HEK293T (cell line): ENCODE measurements at places on chromosomes 11 and 22.
A peak's percentile ranks its signal among the peaks of the same experiment; 100 is the strongest.

GRCh38 chr11:86949995-86950660 lies 5.1 kb downstream of the FZD4 start:
- no peak for DNase-seq

- DNase-seq, result no peak
Observed at GRCh38 chr11:14914536-14914935, 22.5 kb upstream of the CYP2R1 start.

- no peak for DNase-seq
Observed at GRCh38 chr11:117833401-117833891, 8.9 kb upstream of the FXYD2 start.

GRCh38 chr11:44576656-44577055 lies 11.2 kb downstream of the CD82 start:
- DNase-seq, result no peak

DNA sequence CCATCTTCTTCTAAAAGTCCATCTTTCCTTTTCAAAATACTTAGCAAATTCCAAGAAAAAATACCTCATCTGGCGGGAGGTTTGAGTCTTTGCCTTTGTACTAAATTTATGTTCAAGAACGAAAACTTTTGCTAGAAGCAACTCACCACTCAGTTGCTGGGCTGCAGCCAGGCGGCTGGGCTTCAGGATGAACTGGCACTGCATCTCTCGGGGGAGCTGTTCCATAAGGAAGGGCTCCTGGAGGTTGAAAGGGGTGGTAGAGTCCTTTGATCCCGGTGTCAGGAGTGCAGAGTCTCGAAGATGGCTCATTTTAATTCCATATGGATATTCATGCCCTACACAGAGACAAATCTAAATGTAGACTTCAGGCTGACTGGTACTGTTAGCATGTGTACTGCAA lies 105.8 kb downstream of the ARHGAP20 start:
- DNase-seq, result peak; percentile 8

- DNase-seq, result no peak
Observed at GRCh38 chr11:79150320-79150719, 290.5 kb downstream of the TENM4 start.

GRCh38 chr22:49620003-49620556 lies 207.6 kb downstream of the BRD1 start:
- DNase-seq, result no peak

GRCh38 chr22:38236786-38237185 lies 35.0 kb downstream of the MAFF start:
- no peak for DNase-seq

DNA sequence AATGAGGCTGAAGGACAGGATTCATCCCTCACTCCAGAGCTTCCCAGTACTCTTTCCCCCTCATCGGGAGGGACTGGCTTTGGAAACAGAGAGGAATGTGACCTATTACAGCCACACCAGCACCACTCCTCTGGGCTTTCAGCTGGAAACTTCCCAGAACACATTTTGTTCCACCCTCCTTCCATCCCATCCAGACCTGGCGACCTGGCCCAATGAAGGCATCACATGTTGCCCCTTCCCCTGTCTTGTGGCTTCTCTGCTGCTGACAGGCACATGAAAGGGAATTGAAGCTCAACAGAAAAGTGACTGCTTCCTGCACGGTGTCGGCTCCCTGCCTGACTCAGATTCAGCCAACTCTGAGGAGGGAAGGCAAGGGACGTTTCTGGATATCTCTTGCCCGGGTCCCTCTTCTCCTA lies 19.1 kb downstream of the IRAG1 start:
- no peak for DNase-seq

- no peak for DNase-seq
Observed at GRCh38 chr11:106524436-106524835, 447.0 kb downstream of the AASDHPPT start.

DNA sequence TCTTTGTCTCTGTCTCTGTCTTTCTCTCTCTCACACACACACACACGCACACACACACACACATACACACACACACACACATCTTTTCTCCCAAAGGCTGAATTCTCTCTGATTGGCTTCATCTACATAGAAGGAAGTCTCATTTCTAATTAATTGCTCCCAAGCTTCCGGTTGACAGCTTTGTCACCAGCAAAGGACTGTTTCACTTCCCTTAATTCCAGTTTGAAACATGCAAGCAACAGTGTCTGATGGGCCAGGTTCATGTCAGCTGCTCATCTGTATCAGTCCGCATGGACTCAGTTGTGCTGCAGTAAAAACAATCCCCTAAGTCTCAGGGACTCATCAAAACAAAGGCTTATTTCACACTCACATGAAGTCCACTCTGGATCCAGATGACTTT lies 16.2 kb upstream of the PVALB start:
- DNase-seq, result no peak

DNA sequence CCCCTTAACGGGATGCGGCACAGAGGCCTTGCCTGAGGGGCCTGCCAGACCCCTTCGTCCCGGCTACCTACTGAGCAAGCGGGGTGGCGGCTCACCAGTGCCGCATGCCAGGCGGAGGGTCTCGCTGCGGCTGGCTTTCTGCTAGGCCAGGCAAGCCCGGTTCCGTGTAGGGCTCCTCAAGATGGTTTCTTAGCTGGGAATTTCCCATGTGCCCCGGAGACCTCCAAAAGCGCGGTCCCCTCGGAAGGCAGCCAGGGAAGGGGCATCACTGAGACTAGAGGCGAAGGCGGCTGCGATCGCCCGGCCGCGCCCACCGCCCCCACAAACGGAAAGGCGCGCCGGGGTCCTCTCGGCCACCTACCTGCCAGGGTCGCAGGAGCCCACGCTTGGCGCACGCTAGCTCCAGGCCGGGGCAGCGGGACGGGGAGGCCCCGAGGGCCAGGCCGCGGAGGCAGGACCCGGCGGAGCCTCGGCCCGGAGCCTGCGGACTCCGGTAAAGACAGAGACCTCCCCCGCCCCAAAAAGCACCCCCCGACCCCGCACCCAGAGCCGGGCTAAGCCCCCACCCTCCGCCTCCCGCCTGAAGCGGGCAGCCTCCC lies 23.8 kb downstream of the MICAL3 start:
- peak; percentile 37 for DNase-seq

- no peak for DNase-seq
Observed at GRCh38 chr22:49824185-49824925, 3.3 kb downstream of the BRD1 start.

- no peak for DNase-seq
Observed at GRCh38 chr22:44711690-44712555, 9.9 kb downstream of the PRR5 start.

- DNase-seq, result no peak
Observed at GRCh38 chr11:20991471-20991870, 322.1 kb downstream of the NELL1 start.

- no peak for DNase-seq
Observed at GRCh38 chr11:85673393-85673792, 8.5 kb upstream of the CREBZF start.

DNA sequence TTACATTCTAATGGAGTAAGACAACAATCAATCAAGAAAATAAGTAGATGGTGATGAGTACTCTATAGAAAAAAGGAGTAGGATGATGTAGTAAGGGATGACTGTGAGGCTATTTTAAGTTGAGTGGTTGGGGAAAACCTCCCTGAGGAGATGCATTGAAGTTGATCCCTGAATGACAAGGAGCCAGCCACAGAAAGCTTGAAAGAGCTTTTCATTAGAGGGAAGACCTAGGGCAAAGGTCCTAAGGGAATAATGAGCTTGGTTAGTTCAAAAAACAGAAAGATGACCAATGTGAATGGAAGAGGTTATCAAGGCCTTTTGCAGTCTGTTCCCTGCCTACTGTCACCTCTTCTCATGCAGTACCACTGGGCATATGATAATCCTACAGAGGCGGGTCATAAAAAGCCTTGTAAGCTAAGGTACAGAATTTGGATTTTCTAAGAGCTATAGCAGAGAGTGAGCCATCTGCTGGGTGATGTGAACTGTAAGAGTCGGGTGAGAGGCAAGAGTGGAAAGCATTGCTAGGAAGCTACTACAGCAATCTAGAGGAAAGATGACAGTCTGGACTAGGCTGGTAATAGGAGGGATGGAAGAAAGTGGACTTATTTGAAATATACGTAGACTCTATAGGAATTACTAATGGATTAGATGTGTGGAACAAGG lies 3.1 kb downstream of the PPP2R1B start:
- DNase-seq, result no peak

DNA sequence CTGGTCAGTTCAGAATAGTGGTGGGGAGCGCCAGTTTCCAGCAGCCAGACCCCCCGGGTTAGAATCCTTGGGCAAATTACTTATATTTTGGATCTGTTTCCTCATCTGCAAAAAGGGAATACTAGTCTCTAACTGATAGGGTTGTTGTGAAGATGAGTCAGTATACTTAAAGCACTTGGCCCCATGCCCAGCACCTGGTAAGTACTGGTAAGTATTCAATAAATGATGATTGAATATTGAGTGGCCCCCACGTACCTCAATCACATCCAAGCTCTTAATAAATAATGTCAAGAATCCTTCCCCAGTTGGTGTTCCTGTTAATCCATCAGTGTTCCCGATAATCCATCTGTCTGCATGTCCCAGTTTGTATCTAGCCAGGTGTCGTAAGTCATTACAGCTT lies 12.1 kb downstream of the ACP2 start:
- DNase-seq, result no peak

DNA sequence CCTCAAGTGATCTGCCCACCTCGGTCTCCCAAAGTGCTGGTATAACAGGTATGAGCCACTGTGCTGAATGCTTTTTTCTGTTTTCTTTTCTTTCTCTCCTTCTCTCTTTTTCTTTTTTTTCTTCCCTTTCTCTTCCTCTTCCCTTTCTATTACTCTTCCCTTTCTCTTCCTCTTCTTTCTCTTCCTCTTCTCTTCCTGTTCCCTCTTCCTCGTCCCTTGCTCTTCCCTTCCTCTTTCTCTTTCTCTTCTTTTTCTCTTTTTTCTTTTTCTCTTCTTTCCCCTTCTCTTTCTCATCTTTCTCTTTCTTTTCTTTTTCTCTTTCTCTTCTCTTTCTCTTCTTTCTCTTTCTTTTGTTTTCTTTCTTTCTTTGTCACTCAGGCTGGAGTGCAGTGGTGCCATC lies 1.2 kb downstream of the OOSP1 start:
- no peak for DNase-seq

GRCh38 chr22:47398491-47398890 lies 636.0 kb downstream of the TBC1D22A start:
- no peak for DNase-seq

GRCh38 chr11:131584785-131585592 lies 214.6 kb downstream of the NTM start:
- DNase-seq, result peak; percentile 29

GRCh38 chr22:22709719-22710445 lies 65.5 kb downstream of the GGTLC2 start:
- peak; percentile 61 for DNase-seq

GRCh38 chr11:70420008-70420464 lies 21.7 kb downstream of the CTTN start:
- DNase-seq, result no peak

DNA sequence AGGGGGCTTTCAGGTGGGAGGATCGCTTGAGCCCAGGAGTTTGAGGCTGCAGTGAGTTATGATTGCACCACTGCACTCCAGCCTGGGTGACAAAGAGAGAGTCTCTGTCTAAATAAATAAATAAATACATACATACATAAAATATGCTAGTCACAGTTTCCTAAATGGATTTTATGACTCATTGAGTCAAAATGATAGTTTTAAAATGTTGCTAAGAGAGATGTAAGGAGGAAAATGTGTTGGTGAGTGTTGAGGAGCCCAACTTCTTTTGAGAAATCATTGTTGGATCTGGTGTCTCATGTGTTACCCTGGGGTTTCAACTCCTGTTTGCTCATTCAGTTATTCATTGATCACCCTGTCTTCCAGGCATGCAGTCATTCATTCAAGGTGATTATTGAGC lies 21.0 kb downstream of the PARVB start:
- DNase-seq, result no peak

- no peak for DNase-seq
Observed at GRCh38 chr11:46574656-46575055, 19.2 kb downstream of the AMBRA1 start.

GRCh38 chr11:89613911-89614310 lies 96.2 kb upstream of the TRIM77 start:
- no peak for DNase-seq

DNA sequence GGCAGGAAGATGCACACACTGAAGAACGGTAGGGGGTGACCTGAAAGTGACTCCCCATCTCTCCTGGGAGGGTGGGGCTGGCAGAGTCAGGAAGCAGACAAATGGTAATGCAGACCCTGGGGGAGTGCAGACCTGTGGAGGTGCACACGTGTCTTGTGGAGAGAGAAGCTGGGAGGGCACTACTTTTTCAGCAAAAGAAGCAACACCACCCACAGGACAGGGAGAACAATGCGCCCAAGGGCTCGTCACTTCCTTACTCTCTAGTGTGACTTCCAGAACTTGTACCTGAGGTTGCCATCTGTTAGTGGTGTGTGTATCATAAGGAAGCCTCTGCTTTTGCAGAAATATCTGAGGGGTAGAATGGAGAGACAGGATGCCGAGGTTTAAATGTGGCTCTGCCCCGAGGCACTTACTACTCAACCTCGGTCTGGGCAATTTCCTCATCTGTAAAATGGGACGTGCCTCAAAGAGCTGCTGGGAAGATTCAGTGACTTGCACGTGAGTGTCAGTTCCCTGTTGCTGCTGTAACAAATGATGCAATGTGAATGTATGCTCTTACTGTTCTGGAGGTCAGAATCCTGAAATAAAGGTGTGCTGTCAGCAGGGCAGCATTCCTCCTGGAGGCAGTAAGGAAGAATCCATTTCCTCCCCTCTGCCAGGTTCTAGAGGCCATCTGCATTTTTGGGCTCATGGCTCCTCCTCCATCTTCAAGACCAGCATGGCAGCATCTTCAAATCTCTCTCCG lies 323.4 kb downstream of the SHANK2 start:
- no peak for DNase-seq

DNA sequence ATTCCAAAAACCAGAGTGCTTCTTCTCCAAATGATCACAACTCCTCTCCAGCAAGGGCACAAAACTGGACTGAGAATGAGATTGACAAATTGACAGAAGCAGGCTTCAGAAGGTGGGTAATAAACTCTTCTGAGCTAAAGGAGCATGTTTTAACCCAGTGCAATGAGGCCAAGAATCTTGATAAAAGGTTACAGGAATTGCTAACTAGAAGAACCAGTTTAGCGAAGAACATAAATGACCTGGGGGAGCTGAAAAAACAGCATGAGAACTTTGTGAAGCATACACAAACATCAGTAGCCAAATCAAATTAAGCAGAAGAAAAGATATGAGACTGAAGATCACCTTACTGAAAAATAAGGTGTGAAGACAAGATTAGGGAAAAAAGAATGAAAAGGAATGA lies 15.5 kb downstream of the OR52M1 start:
- no peak for DNase-seq

GRCh38 chr11:2414616-2415015 lies 14.1 kb downstream of the TSSC4 start:
- DNase-seq, result no peak

DNA sequence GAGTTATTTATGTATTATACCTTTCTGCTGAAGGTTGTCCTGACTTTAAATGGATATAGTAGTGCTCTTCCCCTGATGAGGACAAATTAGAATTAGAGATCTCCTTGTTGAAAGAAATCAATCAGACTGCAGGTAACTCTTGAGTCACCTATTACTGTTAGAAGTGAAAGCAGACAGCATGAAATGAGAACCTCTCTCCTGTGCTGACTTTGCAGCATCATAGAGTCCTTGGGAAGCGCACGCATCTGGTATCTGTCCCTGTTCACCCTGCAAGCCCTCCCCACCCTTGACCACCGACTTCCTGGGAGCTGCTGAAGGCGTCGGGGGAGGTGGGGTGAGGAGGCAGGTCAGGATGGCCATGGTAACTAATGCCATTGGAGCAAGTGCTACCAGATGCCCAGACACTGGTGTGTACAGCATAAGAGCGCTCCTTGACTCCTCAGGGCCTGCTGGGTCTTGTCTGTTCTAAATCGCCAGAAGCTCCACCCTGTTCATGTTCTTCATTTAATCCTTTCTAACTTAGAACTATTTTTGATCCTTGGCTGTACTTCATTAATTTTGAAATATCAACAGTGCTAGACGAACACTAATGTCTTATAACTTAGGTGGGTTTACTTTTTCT lies 143.9 kb downstream of the WNT7B start:
- no peak for DNase-seq
